Activated naive CD8-positive, alpha-beta T cell treated with anti-CD3 and anti-CD28 coated beads, Interleukin-2, amount 50 U/mL, for 24 hours (primary cell): ENCODE measurements at places on chromosomes 1 and 21.
A peak's percentile ranks its signal among the peaks of the same experiment; 100 is the strongest.

GRCh38 chr1:2643414-2644077 lies 10.7 kb upstream of the MMEL1 start:
- DNase-seq, result no peak

GRCh38 chr1:15799004-15799867 lies 8.2 kb downstream of the UQCRHL start:
- peak; percentile 37 for DNase-seq

GRCh38 chr1:37865348-37866120 lies 6.1 kb upstream of the MTF1 start:
- peak; percentile 38 for DNase-seq

DNA sequence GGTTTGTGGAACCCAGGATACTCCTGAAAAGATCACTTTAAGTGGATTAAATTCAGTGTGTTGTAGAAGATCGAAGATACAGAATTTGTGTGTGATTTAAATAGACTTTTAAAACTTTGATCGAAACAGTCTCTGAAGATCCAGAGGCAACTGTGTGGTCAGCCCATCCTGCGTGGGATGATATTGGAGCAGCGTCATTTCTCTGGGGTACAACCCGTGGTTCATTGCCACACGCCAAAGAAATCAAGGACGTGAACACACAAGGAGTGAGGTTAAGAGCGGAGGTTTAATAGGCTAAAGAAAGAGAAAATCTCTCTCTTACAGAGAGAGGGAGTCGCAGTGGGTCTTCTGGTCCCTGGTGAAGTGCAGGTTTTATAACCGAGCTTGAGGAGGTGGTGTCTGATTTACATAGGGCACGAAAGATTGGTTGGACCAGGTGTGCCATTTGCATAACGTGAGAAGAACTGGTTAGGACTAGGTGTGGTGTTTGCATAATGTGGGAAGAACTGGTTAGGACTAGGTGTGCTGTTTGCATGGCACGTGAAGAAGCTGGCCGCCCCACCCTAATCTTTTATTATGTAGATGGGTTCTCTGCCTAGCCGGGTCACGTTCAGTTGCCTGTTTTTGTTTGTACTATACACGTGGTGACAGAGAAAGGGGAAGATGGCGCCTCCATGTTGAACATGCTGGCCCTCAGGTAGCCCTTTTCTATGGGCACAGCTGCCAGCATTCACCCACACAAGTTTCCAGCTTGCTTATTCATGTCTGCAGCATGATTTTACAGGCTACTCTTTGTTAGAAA lies 82.3 kb downstream of the ADSS2 start:
- no peak for DNase-seq

- no peak for DNase-seq
Observed at GRCh38 chr1:2999571-2999970, 21.7 kb upstream of the ACTRT2 start.

DNA sequence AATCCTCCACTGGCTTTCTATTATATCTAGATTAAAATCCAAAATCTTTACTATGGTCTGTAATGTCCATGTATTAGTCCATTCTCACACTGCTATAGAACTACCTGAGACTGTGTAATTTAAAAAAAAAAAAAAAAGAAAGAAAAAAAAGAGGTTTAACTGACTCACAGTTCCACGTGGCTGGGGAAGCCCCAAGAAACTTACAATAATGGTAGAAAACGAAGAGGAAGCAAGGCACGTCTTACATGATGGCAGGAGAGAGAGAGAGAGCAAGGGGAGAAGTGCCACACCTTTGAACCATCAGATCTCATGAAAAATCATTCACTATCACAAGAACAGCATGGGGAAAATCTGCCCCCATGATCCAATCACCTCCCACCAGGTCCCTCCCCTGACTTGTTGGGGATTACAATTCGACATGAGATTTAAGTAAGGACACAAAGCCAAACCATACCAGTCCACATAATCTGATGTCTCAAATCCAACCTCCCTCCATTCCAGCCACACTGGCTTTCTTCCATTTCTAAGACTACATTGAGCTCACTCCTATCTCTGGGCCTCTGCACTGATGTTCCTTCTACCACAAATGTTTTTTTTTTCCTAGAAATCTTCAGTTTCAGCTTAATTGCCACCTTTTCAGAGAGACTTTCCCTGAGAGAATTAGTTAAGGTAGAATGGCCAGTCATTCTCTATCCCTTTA lies 92.4 kb downstream of the EIF4G3 start:
- no peak for DNase-seq

- no peak for DNase-seq
Observed at GRCh38 chr1:198318085-198318484, 161.3 kb downstream of the NEK7 start.

DNA sequence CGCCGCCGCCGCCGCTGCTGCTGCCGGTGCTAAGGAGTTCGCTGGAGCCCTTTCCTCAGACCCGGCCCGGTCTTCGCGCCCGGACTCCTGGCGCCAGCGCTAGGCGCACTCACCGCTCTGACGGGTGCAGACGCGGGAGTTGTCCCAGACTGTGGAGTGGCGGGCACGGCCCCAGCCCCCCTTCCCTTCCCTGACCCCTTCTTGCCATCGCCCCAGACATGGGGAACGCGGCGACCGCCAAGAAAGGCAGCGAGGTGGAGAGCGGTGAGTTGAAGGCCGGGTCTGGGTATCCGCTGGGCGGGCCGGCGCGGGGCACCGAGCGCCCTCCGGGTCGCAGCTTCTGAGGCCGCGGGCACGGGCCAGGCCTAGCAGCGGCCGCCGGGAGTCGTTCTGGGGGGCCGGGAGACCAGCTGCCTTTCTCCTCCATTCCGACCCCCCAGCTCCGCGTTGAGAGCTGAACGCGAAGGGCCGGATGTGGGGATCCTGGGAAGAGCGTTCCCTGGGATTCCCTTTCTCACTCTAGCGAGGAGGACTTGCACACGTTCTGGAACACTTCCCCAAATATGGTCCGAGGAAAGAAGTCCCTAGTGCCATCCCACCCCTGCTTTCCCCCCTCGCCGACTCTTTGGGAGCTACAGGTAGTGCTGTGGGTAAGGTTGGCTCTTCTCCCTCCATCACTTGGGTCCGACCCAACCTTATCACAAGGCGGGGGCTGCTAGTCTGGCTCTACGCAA lies 65.8 kb upstream of the PRKACB start:
- DNase-seq, result peak; percentile 33

GRCh38 chr1:113818578-113818977 lies 6.3 kb upstream of the RSBN1 start:
- DNase-seq, result no peak

- no peak for DNase-seq
Observed at GRCh38 chr1:100785470-100786052, 66.0 kb downstream of the VCAM1 start.

DNA sequence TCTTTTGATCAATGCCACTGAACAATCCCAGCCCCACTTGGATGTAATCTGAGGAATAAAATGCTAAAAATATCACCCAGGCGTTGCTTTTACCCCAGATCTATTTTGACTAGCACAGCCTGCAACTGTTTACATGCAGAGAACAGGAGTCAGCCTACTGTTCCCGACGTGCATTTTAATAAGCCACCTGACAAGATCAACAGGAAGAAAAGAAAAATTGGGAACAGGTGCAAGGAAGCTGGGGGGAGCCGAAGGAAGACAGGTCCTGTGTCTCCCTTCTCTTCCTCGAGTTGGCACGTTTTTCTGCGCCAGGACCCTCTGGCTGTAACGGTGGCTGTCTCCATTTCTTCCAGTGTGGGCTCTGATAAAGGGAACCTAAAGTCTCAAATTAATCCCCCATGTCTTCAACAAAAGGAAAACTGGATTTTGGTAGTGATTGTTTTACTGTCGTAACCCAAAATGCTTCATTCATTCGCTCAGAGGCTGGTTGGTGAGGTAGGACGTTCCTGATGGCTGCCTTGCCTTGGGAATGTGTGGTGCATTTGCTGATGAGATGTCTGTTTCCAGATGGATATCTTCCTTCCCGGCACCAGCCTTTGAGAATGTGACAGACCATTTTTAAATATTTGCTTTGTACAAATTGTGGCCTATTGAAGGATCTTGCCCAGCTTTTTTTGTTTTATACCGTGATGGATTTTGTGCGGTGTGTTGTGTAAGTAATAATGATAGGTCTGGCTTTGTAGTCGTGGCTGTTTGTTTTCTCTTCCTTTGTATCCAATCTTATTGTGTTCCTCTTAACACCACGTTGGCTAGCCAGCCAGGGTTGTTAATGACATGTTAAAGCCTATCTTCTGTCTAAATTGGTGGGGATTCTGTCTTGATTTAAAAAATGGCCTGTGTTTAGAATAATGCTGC lies 117.5 kb downstream of the C1orf21 start:
- no peak for DNase-seq

DNA sequence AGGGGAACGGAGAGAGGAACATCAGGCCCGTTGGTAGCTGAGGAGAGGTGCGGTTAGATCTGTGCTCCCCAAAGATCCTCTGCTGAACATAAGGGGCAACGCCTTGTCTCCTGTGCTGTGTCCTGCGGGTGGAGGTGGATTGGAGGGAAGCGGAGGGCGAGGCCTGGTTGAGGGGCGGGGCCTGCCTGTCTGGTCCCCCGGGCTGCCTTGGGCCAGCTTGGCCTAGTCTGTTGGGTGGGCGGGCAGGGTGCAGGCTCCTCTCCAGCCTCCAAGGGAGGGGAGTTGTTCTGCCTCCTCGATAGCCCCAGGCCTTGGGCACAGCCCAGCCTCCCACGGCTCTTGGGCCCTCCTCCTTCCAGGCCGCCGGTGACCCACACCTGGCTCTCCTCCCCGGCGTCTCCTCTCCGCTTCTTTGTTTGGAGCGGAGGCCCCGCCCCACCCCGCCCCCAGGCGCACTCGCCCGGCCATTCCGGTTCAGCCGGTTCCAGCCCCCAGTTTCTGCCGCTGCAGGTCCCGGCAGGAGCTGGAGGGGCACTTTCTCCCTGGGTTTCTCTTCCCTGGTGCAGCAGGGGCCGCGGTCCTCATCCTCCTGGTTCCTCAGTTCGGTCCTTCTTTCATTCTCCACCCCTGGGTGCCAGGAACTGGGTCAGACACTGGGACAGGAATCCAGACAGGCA lies 19.4 kb downstream of the PTPRF start:
- no peak for DNase-seq
